ENCODE measurements at places on chromosomes 2 and 18. TPM values are rescaled to one million over a fixed set of nuclear protein-coding genes. Genes with fewer than 3 reads are reported as not detected.
A peak's percentile ranks its signal among the peaks of the same experiment; 100 is the strongest.

The LRATD1 gene
- total RNA-seq, result 0.67 TPM

GRCh38 chr2:152573168-152573567 is 144.1 kb downstream of the PRPF40A start:
- DNase-seq, result no peak

The ADAM23 gene
- 1.1 TPM for total RNA-seq

DNA sequence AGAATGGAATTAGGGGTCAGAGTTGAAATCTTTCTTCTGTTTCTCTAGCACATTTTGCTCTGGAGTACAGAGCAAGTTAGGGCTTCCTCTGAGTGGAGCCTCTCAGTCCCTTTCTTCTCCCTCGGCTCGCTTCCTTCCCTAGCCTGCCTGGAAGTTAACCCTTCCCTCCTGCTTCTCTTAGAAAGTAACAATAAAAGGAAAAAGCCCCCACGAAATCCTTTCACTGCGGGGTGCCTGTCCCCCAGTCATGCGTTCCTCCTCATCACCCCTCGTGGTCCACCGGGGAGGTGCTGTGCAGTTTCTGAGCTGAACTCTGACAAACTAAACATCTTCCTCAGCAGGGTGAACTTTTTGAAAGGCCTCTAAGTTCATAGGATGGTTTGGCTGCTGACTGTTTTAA is 2.0 kb downstream of the IGFBP2 start:
- no peak for DNase-seq

The HOXD4 gene
- 4.1 TPM for total RNA-seq

The NFATC1 gene
- 35.4 TPM for total RNA-seq

DNA sequence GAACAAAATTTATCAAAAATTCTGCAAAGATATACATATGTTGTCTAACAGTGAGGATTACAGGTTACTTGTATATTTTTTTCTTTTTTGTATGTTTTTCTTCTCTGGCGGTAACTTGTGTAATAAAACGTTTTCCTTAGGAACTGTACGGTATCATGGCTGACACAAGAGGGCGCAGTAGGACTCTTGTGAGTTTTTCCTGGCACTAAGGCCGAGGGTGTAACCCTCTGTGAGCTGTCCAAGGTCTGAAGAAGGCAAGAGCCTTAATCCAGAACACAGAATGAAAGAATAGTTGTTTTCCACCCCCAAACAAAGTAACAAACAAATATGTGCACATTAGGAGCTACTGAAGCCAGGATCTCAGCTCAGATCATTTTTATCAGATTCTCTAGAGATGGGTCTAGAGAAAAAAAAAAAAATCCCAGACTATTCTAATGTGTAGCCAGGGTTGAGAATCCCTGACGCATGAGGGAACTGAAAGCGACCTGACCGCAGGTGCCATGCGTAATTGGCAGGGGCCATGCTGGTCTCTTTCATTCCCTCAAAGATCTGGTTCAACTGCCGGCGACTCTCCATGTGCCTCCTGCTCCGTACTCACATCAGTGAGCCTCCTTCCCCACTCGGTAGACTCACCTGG is 27.0 kb downstream of the TMEM200C start:
- DNase-seq, result no peak

DNA sequence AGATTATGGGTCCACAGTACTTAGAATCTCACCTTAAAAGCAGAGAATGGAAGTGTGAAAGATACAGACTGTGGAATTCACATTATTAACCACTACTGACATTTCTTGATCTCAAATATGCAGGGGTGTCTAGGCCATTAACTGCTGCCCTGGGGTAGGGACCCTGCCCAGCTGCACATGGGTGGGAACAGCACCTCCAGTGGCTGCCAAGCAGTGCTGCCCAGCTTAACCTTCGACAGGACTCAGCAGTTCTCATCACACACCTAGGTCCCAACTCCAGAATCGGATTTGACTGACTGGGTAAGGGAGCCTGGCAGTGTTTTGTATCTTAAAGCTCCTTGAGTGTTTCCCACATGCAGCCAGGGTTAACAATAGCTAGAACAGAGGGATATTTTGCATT is 14.9 kb downstream of the ERFE start:
- no peak for DNase-seq

- no peak for DNase-seq
Measured at GRCh38 chr2:95039978-95040377, 14.5 kb downstream of the MAL start.

DNA sequence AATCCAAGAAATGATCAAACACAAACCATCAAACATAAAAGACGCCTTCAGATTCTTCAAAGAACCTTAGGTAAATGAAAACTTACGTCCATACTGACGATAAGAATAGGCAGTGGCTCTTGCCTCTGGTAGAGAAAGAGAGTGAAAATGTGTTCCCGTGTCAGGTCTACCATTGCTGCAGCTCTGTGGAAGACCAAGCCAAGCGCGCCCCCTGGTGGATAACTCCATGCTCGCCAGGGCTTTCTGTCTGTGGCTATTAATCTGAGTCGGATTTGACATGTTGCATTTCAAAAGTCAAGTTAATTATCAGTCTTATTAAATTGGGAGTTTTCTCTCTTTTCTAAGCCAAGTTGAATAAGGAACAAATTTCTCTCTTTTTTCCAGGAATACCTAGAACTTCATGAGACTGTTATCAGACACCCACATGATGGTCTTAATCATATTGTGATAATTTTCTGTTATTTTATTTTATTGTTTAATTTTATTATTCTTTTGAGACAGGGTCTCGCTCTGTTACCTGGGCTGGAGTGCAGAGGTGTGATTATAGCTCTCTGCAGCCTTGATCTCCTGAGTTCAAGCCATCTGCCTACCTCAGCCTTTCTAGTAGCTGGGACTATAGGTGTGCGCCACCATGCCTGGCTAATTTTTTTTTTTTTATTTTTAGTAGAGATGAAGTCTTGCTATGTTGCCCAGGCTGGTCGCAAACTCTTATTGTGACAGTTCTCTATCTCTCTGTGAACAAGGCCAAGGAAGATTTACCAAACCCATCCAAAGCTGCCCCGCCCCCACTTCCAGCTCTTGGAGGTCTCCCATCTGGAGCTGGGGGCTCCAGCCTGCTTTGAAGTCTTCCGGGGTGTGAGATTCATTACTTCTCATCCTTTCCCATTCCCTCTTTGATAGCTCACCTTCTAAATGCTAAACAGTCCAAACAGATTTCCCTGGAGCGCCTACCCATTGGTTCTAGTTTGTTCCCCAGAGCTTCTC is 15.8 kb upstream of the ZAP70 start:
- peak; percentile 96 for DNase-seq

DNA sequence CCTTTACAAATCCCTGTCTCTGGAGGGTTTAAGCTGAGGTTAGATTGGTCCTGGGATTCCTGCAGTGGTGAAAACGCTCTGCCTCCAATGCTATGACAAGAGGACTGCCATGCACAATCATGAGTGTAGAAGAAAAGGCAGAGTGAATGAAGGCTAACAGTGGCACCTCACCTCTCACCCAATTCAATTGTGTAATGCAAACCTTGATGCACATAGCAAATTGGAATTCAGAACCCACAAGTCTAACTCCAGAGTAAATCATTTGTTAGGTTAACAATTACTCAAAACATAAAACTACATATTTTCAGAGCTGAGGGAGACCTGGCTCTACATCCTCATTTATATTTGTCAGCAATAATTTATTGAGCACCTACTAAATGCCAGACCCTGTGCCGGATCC is 1.8 kb downstream of the TGFBRAP1 start:
- no peak for DNase-seq

DNA sequence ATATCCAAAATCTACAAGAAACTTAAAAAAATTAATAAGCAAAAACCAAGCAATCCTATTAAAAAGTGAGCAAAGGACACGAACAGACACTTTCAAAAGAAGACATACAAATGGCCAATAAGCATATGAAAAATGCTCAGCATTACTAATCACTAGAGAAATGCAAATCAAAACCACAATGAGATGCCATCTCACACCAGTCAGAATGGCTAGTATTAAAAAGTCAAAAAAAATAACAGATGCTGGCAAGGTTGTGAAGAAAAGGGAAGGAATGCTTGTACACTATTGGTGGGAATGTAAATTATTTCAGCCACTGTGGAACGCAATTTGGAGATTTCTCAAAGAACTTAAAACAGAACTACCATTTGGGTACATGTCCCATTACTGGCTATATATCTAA is 128.8 kb upstream of the SESTD1 start:
- DNase-seq, result no peak

GRCh38 chr2:98736464-98736889 is 5.5 kb upstream of the MGAT4A start:
- DNase-seq, result no peak

DNA sequence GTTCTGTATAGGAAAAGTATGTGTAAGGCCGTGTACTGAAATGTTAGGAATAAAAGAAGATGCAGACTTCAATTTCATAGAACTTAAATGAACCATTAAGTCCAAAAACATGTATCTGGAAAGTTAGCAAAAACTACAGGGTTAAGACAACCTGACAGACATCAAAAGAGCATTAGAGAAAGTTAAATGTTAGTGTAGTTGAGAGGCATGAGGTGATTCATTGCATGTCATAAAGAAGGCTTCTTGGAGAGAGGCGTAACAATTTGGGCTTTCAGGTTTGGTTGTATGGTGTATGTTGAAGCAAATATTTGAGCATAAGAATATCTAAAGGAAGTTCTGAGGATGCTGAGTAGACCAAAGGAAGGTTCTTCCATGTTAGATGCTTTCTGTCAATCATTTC is 6.3 kb downstream of the EPC2 start:
- no peak for DNase-seq

The CROCC2 gene
- total RNA-seq, result not detected

The SLC11A1 gene
- total RNA-seq, result 122 TPM

GRCh38 chr18:22473366-22473765 is 55.7 kb upstream of the CTAGE1 start:
- DNase-seq, result no peak

DNA sequence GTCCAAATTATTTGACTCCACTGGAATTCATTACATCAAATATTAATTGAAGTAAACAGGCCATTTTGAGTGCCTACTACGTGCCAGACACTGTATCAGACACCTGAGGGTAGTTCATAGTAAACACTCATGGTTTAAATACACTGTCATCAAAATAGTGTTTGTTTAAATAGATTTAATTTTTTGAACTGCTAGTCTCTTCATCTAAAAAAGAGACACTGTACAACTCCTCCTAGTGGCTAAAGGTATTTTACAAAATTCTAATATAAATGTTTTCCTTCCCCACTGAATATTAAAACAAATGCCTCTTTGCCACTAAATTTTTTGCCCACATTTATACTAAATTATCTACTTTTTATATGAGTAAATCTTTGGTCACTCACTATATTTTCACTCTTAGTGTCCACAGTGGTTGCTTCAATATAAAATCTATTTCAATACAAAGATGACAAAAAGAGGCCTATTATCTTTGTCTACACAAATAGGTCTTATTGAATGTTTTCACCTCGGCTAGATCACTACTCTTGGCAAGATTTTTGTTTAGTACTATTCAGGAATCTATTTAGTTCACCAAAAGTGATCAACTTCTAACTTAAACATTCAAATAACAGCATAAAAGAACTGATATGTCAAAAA is 122.1 kb downstream of the TMEM247 start:
- DNase-seq, result no peak

The AKAIN1 gene
- not detected for total RNA-seq

The DIPK1C gene
- total RNA-seq, result not detected

DNA sequence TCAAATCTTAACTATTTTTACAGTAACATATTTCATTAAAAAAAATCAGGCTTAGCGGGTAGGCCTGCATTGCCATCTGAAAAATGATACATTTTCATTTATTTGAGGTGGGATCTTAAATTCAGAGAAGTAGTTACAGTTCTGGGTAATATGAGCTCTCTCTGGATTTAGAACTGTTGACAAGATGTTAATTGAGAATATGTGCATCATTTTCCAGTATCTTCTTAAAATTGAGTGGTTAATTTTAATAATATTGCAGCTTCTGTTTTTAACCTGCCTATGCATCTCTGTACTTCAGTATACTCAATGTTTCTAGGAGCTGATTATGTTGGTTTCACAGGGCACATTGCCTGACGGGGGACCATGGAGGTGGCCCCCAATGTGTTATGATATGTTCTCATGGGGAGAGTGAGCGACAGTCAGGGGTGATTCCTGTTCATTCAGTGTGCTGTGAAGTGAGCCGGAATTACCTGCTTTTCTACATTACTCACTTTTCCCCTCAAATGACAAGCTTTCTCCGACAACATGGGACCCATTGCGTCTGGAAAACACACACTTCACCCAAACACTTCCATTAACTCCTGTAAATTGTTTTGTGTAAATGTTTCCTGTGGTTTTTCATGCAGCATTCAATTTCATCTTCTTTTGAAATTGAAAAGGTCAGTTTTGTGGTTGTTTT is 406.2 kb downstream of the MTX2 start:
- DNase-seq, result no peak

- DNase-seq, result no peak
Measured at GRCh38 chr18:3216987-3217386, 2.8 kb downstream of the MYOM1 start.

The DDX1 gene
- 90.9 TPM for total RNA-seq

DNA sequence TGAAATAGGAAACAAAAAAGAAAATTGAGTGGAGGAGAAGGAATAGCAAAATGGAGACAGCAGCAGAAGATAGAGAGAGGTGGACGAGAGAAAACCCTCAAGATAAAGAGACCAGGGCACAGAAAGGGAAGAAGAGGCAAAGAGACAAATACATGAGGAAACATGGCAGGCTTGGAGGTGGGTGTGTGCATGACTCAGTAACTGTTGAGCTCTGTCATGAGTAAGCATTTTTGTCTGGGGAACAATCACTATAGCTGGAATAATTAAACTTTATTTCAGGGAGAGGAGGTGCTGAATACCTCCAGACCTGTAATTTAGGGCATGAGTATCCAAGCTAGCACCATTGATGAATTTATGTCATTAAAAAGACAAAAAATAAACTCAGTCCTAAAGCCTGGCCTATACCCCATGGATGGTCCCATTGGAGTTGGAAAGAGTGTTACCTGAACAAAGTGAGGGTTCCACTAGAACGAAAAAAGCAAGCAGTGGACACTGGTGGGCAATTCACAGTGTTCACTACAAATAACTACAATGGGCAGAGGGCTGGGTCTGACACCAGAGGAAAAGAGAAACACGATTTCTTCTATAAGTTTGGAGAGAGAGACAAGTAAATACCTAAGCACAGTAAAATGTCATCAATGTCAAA is 145.5 kb downstream of the ADCYAP1 start:
- no peak for DNase-seq

DNA sequence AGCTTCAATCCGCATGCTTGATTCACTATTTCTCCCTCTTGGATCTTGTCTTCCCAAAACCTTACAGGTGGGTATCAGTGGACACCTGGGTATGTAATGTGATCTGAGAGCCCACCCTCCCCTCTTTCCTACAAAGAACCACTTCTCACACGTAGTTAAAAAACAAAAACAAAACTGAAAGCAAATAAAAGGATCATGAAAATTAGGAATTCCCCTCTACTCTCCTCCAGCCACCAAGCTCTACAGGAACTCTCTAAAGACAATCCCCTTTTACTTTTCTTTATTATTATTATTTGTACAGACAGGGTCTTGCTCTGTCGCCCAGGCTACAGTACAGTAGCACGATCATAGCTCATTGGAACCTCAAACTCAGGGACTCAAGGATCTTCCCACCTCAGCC is 40.8 kb upstream of the MYO1B start:
- no peak for DNase-seq

The ZSWIM2 gene
- 1.2 TPM for total RNA-seq

Measured in mesenteric fat pad (tissue), 1 donor.